H1 (cell line): ENCODE measurements at places on chromosomes 13 and 19. TPM values are rescaled to one million over a fixed set of nuclear protein-coding genes. Genes with fewer than 3 reads are reported as not detected.

DNA sequence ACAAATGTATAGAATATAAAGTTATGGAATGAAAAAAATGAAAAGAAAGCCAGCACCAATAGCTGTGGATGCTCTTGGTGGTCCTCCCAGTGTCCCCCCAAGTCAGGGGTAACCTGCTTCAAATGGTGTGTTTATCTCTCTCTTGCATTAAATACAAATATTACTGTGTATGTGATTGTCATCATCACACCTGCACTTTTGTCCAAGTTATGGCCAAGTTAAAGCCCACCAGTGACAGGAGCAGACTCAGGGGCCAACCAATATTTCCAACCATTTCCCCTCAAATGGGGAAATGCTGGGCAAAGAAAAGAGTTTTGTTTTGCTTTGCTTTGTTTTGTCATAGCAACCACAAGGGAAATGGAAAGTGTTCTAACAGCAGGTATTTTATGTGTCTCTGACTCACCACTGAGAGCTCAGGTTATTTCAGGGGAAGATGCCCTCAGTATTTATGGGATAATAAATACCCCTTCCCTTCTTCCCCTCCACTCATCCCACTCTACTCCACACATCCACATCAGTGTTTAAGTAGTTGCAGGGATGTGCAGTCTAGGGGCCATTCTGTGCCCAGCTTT lies 133.6 kb downstream of the COL4A1 start:
- DNase-seq = no peak

GRCh38 chr19:8147582-8147978 lies 1.8 kb downstream of the FBN3 start:
- no peak for DNase-seq

DNA sequence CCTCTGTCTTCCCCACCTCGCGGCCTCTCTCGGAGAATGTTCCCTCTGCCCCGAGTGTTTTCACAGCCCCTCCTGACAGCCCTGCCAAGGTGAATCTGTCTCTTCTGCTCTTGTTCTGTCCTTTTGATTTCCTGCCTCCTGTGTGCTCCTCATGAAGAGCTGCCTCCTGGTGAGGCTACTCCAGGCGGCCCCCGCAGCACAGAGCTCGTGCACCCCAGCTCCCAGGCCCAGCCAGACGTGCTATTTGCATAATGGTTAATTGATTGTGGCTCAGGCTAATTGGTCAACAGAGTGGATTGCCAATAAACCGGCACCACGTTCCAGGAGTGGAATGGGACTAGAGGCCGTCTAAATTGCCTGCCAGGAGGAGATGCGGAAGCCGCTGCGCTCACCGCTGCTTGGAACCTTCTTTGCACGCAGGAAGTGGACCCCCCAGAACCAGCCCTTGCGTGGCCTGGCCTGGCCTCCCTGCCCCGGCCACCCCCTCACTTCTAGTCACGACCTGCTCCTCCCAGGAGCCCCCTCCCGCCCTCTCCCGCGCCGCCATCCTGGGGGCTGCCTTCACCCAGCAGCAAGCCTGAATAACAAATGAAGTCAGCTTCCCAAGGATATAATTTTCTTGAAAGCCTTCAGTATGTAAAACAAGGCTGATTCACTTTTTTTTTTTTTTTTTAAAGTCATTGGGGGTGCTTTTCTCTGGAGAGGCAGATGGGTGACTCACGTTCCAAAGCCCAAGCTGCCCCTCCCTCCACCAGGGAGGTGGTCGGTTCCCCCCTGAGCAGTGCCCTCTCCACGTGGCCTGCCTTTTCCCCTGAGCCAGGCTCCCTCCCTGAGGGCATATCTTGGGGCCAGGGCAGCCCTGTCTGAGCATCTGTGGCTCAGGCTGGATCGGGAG lies 144.0 kb downstream of the KDM4B start:
- no peak for DNase-seq

GRCh38 chr19:55453511-55454260 lies 7.8 kb downstream of the ISOC2 start:
- no peak for DNase-seq

DNA sequence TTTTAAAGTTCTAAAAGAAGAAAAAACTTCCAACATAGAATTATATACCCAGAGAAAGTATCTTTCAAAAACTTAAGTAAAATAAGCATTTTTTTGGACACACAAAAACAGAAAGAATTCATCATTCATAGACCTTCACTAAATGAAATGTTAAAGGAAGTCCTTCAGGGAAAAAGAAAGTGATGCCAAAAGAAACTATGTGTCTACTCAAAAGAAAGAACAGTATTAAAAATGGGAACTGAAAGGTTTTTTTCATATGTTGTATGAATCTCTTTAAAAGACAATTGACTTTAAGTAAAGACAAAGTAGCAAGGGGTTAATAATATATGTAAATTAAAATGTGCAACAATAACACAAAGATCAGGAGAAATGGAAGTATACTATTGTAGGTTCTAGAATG lies 96.5 kb downstream of the DHRS12 start:
- DNase-seq = no peak

- no peak for DNase-seq
Observed at GRCh38 chr19:42120276-42120980, 11.8 kb downstream of the POU2F2 start.

GRCh38 chr19:6259312-6259861 lies 20.4 kb downstream of the MLLT1 start:
- no peak for DNase-seq

GRCh38 chr19:12881172-12881808 lies at the start of gene DNASE2:
Gene DNASE2 (minus strand): TSS chr19:12881449. CDS start chr19:12881375, 74 bp downstream.
- peak; percentile 95 for DNase-seq

- no peak for DNase-seq
Observed at GRCh38 chr19:49657493-49658138, 8.0 kb downstream of the IRF3 start.

- no peak for DNase-seq
Observed at GRCh38 chr13:90436697-90437096, 910.8 kb upstream of the MIR17HG start.

- DNase-seq = no peak
Observed at GRCh38 chr13:44416301-44416700, 42.7 kb downstream of the SERP2 start.

DNA sequence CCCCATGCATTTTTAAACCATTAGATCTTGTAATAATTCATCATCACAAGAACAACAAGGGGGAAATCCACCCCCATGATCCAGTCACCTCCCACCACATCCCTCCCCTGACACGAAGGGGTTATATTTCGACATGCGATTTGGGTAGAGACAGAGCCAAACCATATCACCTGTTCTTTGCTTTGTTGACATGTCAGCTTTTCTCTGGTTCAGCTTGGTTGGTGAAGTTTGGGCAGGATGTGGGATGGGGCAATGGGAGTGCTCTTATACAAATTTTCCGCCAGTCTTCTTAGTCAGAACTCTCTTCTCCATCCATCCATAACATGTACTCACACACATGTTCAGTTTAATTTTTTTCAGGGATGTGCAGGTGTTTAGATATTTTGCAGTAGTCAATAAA lies 12.9 kb downstream of the TPP2 start:
- no peak for DNase-seq

GRCh38 chr13:42272804-42273175 lies 838 bp downstream of the AKAP11 start:
- DNase-seq = no peak

- no peak for DNase-seq
Observed at GRCh38 chr19:37692956-37693620, 26.5 kb downstream of the ZNF607 start.

DNA sequence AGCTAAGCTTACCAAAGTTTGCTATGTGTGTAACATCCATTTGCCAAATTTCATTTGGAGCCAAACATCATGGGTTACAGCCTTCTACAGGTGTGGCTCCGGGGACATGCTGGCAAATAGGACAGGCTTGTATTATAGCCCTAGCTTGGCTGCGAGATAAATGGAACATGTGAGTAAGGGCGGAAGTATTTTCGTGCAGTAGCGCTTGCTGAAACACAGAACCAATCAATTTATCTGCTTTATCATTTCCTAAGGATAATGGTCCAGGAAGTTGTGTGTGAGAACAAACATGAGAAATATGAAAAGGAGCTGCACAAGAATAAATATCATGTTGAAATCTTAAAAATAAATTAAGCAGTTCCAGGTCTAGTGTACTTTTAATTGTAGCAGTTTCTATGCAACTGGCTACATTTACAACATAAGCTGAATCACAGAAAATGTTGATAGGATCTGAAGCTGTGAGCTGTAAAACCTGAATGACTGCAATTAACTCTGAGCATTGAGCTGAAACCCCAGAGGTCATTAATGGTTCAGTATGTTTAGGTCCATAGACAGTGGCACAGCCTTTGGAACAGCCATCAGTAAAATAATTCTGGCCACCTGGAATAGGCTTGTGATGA lies 22.2 kb upstream of the ZNF100 start:
- no peak for DNase-seq

- no peak for DNase-seq
Observed at GRCh38 chr13:58318495-58319167, 687.1 kb downstream of the PCDH17 start.

DNA sequence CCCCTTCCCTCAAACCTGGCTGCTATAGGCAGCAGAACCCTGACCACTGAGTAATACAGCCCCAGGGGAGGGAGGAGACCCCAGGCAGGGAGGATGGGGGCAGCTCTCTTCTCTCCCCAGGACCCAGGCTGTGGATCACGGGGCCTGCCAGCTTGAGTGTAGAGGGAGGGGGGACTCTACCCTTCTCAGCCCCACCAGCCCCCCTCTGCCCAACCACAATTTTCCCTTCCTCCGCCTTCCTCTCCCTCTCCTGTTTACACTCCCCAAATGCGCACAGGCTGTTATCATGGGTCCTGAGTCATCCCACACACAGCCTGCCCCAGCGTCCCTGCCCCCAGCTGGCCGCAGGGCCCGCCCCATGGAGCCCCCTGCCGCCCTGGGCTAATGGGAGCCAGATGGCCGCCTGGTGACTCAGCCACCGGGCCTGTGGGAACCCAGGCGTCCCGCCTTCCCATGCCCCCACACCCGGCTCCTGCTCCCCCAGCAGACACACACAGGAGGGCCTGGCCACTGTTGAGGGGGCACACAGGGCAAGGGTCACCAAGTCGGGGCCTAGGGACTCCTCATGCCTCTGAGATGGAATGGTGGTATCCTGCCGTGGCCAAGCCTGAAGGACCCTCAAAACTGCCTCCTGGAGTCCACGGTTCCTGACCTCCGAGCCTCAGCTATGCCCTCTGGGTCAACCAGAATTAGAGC lies 13.6 kb downstream of the CCDC97 start:
- DNase-seq = no peak

GRCh38 chr19:38744298-38744681 lies at the start of gene CAPN12:
Gene CAPN12 (minus strand): TSS chr19:38744474. CDS start chr19:38744165, 309 bp downstream.
- no peak for DNase-seq

DNA sequence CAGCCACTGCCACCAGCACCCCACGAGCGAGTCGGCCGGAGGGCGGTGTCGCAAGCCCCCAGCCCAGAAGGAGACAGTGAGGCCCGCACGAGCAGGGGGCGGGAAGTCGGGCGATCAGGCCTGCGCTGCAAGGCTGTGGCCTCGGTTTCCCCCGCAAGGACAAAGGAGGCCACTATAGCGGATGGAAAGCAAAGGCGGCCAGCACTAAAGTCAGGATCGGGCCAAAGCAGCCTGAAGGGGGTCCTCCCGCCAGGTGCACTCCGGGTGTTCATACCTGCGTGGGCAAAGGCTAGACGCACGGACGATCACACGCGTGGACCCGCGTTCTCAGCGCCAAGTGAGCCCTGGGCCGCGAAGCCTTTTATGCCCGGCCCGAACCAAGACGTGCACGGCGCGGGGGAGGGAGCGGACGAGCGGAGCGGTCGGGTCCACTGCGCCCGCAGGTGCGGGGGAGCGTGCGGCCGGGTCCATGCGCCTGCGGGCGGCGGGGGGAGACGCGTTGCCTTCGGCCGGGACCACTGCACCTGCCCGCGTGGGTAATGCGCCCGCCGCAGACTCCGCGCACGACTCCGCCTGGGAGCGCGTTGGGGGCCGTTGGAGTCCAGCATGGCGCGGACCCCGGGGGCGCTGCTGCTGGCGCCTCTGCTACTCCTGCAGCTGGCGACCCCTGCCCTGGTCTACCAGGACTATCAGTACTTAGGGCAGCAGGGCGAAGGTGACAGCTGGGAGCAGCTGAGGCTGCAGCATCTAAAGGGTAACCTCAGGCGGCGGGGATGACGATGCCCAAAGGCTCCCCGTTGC lies at the start of the genes PRDX2 and THSD8:
TSS of gene PRDX2 (minus strand) at position 335 of the 801 bp plus-strand sequence. CDS start 539 bp downstream, outside the sequence.
TSS of gene THSD8 (plus strand) at position 604 of the 801 bp plus-strand sequence. CDS start at position 607, 3 bp downstream.
- DNase-seq = no peak

GRCh38 chr19:49677901-49678674 lies 1.0 kb downstream of the PRMT1 start:
- peak; percentile 97 for DNase-seq

- no peak for DNase-seq
Observed at GRCh38 chr13:25276748-25277147, 10.5 kb downstream of the MTMR6 start.

DNA sequence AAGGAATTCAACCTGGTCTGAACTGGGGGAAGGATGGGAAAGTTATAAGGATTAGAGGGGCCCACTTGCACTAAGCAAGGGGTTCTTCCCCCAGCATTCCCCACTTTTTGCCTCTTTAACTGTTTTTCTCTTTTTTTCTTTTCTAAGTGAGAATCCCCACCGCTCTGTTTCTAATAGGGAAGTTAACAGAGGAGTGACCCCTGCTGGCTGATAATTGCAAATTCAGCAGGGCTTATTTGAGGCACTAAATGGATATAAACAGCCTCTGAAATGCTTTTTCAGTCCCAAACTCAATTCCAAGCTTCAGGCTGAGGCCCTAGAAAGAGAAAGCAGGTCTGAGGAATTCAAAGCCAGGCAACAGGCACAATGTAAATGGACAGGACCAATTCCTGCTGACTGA lies 38.2 kb upstream of the CEACAM21 start:
- DNase-seq = no peak

DNA sequence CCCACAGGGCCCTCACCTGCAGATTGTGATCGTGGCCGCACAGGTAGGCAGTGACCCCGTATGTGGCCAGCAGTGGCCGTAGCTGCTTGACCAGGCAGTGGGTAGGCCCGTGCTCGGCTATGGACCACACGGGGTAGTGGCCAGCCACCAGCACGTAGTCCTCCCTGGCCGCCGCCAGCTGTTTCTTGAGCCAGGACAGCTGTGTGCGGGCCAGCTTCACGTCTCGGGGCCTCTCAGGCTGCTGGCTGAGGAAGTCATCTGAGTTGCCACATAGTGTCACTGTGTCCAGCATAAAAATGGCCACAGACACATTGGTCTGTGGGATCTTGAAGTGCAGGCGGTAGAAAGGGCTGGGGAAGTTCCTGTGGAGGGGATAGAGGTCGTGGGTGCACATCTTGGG lies 1.2 kb downstream of the ACP5 start:
- no peak for DNase-seq

DNA sequence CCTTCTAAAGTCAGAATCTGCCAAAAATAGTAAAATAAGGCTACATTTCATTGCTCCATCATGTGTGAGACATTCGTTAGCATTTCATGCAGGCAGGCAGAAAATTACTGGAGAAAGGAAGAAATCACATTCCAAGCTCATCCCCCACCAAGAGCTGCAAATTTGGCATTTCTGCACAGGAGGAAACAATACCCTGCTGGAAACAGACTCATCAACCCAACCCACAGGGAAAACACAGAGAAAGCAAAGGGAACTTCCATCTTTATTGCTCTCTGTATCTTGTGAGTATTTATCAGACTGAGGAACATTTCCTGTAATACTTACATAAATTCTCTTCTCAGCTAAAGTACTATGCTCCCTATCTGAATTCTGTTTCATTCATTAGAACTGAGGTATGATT lies 95.7 kb downstream of the KCTD12 start:
- DNase-seq = no peak

- DNase-seq = no peak
Observed at GRCh38 chr19:17240062-17240752, 5.5 kb downstream of the NR2F6 start.

The OLFM2 gene
- 68.2 and 72.0 TPM in 2 replicates for total RNA-seq

The SIGLECL1 gene
- total RNA-seq = not detected in 2 replicates

The CATSPERD gene
- total RNA-seq = not detected in 2 replicates

The PLK5 gene
- 0.43 and 1.2 TPM in 2 replicates for total RNA-seq

The MBD3L5 gene
- total RNA-seq = not detected in 2 replicates

The ZNF543 gene
- total RNA-seq = 8.7 and 9.0 TPM in 2 replicates

The ZNF175 gene
- total RNA-seq = 11.0 and 11.1 TPM in 2 replicates

The ZNF845 gene
- total RNA-seq = 20.8 and 22.5 TPM in 2 replicates
